Nephron progenitor cell (in vitro differentiated cells): ENCODE measurements at places on chromosomes 3 and 15.

DNA sequence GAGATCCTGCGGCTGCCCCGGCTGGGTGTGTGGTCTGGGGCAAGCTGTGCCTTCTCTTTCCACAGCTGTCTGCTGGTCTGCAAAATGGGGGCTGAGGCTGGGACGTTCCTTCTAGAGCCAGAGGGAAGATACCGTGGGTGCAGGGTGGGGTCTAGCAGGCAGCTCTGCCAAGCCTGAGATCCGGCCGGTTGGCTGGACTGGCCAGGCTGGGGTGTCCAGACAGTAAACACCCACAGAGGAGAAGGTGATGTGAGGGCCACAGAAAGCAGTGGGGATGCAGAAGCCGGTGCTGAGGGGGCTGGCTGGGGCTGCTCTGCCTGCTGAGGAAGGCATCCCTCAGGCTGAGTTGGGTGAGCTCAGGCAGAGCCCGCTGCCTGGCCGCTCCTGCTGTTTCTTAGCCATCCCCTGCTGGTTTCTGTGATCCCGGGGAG, 46.1 kb downstream of the FBLN2 start:
- no peak for DNase-seq

GRCh38 chr3:77348244-77348855, 308.5 kb downstream of the ROBO2 start:
- DNase-seq, result peak; percentile 27

DNA sequence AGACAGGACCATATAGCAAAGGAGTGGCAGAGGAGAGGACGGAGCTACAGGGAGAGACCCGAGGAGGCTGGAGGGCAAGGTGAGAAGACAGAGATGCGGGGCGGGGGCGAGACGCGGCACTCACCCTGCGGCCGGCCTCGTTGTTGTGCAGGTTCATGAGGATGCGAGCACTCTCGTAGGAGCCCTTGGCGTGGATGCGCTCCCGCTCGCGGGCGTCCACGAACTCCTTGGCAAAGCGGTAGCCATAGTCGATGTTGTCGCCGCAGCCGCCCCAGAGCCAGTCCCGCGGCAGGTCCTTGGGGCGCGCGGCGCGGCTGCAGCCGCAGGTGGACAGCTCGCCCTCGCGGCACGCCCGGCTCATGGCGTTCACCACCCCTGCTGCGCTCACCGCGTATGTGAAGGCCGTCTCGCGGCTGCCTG, 12.9 kb downstream of the WNT5A start:
- peak; percentile 31 for DNase-seq

DNA sequence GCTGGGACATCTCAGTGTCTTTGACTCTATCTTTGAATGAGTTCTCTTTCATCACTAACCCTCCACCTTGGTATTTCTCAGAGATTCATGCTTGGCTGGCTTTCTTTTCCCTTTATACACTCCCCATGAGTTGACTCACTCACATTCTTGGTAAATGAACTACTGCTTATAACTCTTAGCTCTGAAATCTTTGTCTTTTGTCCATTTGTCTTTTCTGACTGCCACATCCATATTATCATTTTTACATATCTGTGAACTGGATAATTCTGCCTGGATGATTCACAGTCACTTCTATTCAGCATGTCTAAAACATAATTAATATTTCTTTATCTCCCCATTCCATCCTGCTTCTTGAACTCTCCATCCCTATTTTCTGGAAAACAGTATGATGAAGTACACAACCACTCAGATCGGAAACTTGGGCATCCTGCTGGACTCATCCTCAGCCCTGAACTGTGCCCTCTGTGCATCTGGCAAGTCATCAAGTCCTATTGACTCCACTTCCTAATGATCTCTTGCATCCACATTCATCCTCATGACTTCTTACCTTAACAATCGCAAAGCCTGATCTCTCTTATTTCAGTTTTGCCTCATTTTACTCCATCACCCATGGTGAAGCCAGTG, 66.9 kb downstream of the KCNAB1 start:
- DNase-seq, result no peak

- DNase-seq, result no peak
These were observed 239.9 kb upstream of the TBC1D5 start for GRCh38 chr3:17982211-17982880.

GRCh38 chr15:66655511-66655910, 46.5 kb upstream of the SMAD6 start:
- DNase-seq, result no peak

GRCh38 chr15:31609906-31610305, 283.3 kb downstream of the KLF13 start:
- no peak for DNase-seq

GRCh38 chr15:43249236-43249635, 17.5 kb downstream of the TGM5 start:
- no peak for DNase-seq

DNA sequence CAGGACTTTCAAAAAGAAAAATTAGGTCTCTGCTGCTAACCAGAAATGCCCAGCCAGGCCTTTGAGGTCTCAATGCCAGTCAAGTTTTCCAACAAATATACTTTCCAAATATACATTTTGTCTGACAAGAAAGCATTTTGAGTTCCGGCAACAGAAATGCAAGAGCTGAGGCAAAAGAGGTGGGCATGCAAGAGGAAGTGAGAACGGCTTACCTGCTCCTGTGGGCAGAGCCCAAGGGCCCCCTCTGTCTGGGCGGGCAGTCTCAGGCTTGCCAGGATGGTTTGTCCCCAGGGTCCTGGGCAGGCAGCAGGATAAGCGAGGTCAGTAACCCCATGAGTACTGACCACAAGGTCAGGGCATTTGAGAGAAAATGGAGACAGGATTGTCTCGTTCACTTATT, 136.1 kb upstream of the TOPAZ1 start:
- DNase-seq, result no peak

DNA sequence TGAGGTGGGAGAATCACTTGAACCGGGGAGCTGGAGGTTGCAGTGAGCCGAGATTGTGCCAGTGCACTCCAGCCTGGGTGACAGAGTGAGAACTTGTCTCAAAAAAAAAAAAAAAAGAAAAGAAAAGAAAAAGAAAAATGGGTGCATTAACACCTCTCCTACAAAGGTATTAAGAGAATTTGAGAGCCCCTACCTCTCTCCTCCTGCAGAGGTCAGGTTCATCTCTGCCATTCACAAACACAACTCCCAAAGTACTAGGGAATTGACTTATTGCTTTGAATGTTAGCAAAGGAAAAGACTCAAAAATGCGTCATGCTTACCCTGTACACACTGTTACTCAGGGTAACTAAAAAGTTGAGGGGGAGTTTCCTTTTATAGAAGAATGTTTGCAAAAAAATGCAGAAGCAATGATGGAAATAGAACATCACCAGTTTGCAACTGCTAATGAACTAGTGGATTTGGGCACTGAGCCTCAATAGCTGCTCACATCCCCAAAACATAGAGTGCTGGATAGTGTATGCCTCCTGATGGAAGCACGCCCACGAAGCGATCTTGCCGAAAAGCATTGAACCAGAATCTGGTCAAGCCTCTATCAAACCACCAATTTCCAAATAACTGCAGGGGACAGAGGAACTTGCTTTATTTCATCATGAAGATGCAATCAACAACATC, 15.5 kb upstream of the LYZL4 start:
- no peak for DNase-seq

GRCh38 chr3:28601291-28601690, 252.7 kb upstream of the AZI2 start:
- no peak for DNase-seq

DNA sequence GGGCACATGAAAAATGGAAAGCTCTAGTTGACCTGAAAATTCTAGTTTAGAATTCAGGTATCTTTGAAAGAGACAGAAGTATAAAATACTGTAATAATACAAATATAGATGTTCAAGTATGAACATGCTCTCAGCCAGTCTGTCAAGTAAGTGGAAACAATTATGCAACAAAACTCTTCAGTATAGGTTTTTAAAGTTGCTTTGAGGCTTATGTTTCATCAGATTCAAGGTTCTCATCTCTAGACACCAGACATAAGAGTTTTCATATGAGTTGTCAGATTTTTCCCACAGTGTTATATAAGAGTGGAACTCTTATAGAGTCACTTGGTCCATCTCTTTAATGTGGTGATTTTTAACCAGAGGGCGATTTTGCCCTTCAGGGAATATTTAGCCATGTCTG, 22.0 kb downstream of the CMSS1 start:
- DNase-seq, result no peak

- no peak for DNase-seq
These were observed 5.1 kb downstream of the RASL12 start for GRCh38 chr15:65062726-65063125.

DNA sequence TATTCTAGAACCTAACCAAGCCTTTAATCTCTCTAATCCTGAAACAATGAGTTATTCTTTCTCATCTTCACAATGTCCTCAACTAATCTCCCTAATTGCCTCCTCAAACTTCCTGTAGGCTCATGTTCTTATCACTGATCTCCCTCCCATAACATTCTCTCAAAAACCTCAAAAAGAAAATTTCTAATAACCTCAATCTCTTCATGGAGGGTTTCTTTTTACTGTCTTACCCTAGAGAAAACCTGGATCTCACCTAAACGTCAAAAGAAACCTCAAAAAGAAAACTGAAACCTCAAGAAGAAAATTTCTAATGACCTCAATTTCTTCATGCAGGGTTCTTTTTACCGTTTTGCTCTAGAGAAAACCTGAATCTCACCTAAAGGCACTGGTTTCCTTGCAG, 150.2 kb downstream of the GSK3B start:
- no peak for DNase-seq

- DNase-seq, result no peak
These were observed 71.6 kb downstream of the FEM1B start for GRCh38 chr15:68349151-68349550.

GRCh38 chr3:179098388-179099077, 26.9 kb upstream of the ZMAT3 start:
- DNase-seq, result no peak

GRCh38 chr3:9730657-9731205, 804 bp upstream of the BRPF1 start:
- no peak for DNase-seq

GRCh38 chr3:57095363-57095762, 34.9 kb downstream of the SPATA12 start:
- DNase-seq, result no peak

DNA sequence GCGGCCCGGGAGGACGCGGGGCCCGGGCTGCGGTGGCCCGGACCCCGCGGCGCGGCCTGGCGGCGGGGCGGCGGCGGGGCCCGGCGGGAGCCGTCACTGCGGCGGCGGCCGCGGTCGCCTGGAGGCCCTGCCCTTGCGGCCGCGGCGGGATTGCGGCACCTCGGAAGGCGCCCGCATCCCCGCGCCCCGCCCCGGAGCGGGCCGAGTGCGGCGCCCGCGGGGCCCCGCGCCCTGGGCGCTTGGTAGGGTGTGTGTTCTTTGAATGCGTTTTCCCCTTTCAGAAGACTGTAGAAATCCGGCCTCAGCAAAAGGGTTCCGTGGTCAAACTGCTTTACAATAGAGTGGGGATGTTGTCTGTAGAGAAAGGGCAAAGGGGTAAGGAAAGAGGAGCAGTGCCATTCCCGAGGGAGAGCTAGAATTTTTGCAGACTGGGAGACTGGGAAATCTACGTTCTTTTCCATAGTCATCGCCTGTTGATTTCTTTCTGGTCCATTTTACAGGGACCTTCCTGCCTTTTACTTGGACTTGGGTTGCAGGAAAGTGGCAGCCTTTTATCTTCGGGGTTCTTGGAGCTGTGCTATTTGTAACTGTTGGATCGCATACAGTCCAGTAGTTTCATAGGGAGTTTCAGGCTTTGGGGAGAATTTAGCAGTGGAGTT, 630 bp downstream of the SNRK start:
- DNase-seq, result no peak

GRCh38 chr3:18864933-18865731, 283.2 kb upstream of the KCNH8 start:
- no peak for DNase-seq

DNA sequence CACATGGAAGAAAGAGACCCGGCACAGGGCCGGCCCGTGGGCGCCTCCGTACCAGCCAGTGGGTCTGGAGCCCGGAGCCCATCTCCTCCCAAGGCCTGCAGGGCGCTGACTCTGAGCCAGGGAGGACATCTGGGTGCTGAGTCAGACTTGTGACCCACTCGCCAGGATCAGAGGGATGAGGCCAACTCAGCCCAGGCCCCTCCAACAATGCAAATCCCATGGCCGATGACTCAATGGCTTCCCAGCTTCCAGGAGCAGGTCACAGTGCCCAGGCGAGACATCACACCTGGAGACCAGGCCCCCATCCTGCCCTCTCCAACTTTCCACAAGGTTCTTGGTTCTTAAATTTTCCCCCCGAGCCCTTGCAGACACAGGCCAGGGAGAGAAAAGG, 95.1 kb downstream of the LRIG1 start:
- no peak for DNase-seq

DNA sequence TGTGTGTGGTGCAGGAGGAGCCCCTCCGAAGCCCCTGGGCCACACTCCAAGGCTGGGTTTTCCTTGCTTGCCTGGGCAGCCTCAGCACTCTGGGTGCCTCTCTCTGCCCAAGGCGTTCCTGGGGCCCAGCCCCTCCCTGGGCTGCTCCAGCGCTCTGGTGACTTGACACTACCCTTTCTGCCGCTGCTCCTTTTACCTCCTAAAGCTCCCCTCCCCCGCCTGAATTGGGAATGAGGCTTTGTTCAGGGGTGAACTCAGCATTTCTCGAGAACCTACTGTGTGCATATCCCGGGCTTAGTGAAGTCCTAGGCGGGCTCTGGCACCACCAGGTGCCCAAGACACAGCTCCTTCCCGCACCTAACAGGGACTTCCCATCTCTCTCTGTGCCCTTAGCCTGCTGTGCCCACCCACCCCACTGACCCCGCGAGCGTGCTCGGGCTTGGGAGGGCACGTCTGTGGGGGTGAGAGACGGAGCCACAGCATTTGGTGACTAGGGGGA, 1.2 kb upstream of the BAHD1 start:
- peak; percentile 47 for DNase-seq

- DNase-seq, result peak; percentile 83
These were observed at the start of gene SEMA3F for GRCh38 chr3:50154840-50155490. Gene SEMA3F, plus strand, starts transcription at chr3:50155324. Its CDS starts 4,299 bp downstream, at chr3:50159623.

- no peak for DNase-seq
These were observed 49.2 kb downstream of the GLCE start for GRCh38 chr15:69209661-69210060.

- no peak for DNase-seq
These were observed 1.3 kb downstream of the RAP2B start for GRCh38 chr3:153163393-153163724.

DNA sequence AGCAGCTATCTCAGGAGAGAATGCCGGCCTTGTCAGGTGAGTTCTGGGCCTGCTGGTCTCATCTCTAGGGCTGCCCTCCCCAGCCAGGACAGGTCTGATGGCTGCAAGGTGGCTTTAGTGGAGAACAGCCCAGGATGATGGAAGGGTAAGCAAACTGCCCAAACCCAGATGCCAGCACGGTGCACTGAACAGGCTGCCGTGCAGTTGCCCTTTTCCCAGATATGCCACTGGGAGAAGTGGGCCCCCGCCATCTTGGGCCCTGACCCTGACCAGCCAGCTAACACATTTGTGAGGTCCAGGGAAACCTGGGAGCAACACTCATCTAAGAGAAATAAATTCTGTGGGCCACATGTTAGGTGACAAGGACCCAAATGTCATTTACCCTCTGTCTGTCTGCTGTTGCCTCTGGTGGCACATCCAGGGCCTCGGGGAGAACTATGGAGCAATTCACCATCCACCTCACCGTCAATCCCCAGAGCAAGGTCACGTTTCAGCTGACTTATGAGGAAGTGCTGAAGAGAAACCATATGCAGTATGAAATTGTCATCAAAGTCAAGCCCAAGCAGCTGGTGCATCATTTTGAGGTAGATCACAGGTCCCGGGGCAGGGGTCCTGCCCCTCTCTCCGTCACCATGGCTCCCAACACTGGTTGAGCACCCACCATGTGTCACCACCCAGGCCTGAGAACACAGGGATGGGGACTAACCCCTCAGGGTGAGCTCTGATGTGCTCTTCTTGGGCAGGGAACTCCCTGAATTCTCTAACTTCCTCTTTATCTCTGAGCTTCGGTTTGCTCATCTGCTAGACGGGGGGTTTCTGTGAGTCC, 1.8 kb downstream of the ITIH1 start:
- DNase-seq, result no peak
